ENCODE measurements at places on chromosomes 1 and 21.

GRCh38 chr1:192516776-192517297 is 58.7 kb upstream of the RGS1 start:
- no peak for DNase-seq

DNA sequence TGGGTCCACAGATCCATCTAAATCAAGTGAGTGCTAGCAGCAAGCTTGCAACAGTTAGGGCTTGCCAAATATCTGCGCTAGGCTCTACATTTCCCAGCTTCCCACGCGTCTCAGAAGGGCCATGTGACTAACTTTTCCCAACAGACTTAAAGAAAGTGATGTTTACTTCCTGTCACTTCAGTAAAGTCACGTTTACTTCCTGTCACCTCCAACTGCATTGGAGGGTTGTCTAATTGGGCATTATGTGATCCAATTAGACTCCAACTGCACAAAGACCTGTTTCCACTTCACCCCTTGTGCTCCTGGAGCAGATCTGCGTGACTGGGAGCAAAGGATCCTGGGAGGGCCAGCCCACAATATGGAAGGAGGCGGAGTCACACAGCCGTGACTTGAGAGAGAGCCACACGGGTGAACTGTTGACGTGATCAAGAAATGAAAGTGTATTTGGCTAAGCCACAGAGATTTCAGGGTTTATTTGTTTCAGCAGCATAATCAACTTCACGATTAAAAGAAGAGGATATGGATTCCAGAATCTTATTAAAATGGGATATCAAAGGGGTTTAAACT is 77.7 kb downstream of the CYYR1 start:
- DNase-seq, result no peak

DNA sequence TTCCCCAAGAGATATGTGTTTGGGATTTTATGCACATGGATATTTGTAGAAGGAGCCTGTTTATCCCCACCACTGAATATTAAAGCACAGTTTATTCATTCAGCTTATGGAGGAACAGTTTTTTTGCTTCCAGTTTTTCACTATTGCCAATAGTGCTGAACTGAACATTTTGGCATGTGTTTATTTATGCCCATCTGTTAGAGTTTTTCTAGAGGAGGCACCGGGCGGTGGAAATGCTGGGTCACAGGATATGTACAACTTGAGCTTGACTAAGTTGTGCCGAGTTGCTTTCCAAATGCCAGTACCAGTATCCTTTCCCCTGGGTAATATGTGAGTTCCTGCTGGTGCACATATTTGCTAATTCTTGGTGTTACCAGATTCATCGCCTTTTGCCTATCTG is 111.3 kb downstream of the GREM2 start:
- DNase-seq, result no peak

DNA sequence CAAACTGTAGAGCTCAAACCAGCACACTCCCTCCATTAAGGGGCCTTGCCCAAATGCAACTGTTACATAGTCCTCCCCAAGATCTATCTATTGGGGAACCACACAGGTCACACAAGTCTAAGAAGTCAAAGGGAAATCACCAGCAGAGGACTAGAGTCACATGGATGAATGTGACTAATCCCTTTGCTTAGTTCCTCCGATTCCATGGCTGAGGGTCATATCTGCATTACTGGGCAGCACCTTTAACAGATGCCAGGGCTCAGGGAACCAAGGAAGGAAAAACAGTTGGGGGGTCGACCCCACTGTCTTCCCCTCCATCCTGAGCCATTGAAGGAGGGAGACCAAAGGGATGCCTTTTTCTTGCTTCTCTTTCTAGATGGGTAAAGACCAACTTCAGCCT is 23.4 kb upstream of the SMYD3 start:
- DNase-seq, result no peak

DNA sequence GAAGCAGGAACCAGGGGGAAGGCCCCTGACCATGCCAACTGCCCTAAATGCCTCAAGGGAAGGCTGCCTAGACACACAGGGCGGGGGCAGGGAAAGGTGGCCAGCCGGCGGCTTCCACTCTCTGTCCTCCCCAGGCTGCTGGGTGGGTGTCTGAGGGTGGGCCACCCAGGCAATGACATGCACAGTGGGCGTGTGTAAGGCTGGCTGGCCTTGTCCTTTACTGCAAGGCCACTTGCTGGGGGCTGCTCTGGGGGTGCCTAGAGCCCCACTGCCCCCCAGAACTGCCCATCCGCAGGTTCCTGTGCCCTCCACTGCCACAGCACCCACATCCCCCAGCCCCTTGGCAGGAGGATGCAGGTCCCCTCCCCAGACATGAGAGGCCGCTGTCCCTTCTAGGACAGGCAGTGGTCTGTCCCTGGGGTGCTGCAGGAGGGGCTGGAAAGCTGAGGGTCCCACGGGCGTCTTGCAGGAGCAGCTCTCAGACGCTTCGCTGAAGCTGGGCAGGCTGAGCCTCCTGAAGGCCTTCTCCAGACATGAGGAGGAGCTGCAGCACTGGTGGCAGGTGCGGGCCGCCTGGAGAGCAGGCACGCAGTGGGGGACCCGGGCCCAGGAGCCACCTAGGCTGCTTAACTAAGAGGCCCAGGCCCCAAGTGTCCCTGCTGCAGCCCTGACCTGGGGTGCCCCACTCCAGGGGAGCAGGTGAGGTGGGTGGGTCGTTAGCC is 10.1 kb downstream of the CCDC27 start:
- DNase-seq, result no peak

DNA sequence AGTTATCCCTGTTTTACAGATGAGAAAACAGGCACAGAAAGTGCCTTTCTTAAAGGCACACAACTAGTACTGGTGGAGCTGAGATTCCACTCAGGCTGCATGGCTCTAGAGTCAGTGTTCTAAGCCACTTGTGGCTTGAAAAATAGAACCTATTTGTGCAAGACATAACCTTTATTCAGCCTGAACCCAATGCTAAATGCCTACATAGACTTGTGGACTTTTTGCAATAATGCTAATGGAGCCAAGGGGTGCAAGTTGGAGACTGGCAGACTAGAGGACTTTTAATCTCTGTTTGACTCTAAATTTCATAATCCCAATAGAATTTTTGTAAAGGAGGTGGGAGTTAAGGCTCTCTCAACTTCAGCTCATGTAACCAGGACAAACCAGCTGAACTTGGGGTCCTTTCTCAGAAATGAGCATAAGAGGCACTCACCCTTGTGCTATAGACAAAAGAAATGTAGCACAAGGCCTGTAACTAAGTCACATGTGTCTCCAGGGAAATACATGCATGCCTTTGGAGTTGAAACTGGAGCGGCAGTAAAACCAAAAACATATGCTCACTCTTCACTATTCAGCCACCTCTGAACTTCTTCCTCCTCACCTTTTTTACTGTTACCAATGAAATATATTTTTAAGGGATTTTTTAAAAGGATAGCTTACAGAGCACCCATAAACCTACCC is 43.0 kb upstream of the AK4 start:
- DNase-seq, result no peak

GRCh38 chr1:167561753-167562152 is 8.2 kb upstream of the CREG1 start:
- DNase-seq, result no peak

DNA sequence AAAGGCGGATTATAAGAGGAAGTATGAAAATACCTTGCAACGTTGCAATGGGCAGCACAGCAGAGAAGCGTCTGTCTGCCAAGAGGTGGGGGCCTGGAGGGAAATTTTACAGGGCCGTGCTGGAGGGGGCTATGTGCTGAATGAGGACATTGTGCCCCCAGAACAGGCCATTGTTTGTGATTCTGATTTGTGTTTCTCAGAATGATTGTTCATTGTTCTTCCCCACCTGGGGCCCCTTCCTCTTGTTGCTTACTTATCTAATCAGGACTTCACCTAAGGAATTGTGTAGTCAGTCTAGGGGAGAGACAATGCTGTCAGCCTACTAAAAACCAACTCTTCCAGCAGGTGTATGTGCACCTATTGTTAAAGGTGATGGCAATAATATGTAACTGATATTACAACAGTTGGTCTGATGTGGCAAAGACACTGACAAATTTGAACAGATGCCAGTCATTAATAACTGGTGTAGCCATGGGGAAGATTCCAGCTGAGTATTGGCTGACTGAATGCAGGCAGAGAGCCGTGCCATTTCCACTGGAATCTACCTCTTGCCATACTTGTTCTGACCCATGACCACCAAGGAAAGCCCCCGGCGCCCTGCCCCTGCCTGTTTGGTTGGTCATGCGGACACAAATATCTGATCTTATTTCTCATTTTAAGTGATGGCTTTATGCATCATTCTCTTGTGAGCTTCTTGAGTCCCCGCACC is 45.2 kb upstream of the PSEN2 start:
- DNase-seq, result no peak

- DNase-seq, result no peak
These were observed 168.0 kb downstream of the CYYR1 start for GRCh38 chr21:26405071-26405470.

GRCh38 chr1:232634096-232634495 is 4.2 kb upstream of the SIPA1L2 start:
- no peak for DNase-seq

- no peak for DNase-seq
These were observed 163.3 kb downstream of the SLC35F3 start for GRCh38 chr1:234067581-234068337.

GRCh38 chr1:226827458-226827857 is 43.0 kb upstream of the PSEN2 start:
- no peak for DNase-seq

DNA sequence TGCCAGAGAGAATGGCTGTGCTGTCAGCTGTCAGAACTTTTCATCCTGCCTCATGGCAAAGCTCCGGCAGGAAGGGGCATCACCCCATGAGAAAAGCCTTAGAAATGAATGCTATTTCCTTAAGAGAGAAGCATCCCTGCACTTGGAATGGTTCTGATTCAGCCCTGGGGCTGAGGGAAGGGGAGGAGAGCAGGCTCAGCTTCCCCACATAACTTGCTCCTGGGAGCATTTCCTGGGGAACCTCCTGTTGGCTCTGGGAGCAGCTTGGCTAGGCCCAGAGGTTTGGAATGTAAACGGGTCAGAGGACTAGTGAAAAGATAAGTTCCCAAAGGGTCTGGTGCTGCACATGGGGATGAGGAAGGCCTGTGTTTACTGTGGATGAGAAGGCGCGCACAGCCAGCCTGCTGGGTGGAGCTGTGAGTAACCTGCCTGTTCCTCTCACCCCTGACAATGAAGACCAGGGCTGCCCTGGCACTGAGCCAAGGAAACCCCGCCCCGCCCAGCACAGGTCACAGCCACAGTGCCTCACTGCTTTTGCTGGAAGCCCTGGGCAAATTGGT is 5.0 kb downstream of the PRELP start:
- peak; percentile 27 for DNase-seq

GRCh38 chr1:36166136-36166535 is 10.2 kb downstream of the MAP7D1 start:
- DNase-seq, result no peak
